Activated CD4-positive, alpha-beta memory T cell treated with anti-CD3 and anti-CD28 coated beads, Interleukin-2, amount 10 ng/mL, durations not matched to agents 7 days and 5 days (primary cell): ENCODE measurements at places on chromosomes 6 and 20.

DNA sequence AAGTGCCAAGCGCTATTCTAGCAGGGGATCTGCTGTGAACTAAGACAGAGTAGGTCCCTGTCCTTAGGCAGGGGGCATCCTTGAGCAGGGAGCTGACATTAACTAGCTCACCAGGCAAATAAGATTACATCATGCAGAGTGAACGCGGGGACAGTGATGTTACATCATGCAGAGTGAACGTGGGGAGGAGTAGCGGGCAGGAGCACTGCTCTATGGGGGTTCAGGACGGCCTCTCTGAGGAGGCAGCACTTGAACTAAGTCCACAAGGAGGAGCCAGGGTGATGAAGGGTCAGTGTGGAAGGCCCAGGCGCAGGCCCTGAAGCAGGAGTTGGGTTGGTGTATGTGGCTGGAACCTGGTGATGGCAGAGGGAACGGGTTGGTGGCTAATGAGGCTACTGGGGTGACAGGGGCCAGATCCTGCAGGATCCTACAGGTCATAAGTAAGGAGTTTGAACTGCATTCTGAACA, 38.7 kb downstream of the KAT14 start:
- DNase-seq, result no peak

GRCh38 chr6:129754750-129755149, 44.8 kb upstream of the ARHGAP18 start:
- DNase-seq, result no peak

- no peak for DNase-seq
These were observed 2.3 kb downstream of the HSP90AB1 start for GRCh38 chr6:44249082-44249748.

GRCh38 chr6:119067091-119067490, 11.4 kb downstream of the FAM184A start:
- no peak for DNase-seq

DNA sequence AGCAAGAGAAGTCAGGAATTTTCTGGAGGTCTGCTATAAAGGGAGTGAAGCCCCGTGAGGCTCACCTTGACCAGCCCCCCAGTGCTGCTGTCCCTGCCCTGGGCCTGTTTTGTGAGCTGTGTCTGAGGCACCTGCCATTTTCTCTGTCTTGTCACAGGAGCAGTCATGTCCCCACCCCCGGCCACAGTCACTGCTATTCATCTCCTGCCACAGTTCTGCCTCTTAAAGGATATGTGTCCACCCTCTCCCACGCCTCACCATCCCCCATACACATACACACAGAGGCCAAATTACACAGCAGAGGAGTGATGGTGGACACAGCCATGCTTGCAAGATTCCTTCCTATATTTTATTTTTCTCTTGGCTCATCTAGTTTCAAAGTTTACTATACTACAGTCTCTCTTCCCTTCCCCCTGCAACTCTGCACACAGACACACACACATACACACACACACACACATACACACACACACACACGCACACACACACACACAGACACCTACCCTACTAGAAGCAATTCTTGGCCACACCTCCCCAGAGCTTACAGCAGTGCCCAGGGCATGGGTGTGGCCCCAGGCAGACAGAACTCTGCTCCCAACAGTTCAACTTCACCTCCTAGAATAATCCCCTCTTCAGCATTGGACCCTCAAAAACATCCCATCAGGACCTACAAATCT, 68.7 kb upstream of the TAB2 start:
- DNase-seq, result peak; percentile 46

DNA sequence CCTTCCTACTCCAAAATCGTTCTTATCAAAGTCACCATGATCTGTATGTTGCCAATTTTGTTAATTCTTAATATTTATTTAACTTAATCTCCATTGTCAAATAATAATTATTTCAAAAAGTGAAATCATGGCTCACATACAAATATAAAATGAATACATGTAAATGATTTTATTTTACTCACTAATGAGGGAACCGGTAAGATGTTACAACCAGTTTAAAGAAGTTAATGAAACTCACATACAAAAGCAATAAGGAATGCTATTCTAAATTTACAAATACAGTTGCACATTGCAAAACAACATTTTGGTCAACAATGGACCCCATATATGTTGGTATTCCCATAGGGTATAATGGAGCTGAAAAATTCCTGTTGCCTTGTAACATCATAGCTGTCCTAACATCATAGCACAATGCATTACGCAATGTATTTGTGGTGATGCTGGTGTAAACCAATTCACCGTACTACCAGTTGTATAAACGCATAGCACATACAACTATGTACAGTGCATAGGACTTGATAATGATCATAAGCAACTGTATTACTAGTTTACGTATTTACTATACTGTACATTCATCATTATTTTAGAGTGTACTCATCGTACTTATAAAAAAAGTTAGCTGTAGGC, 6.5 kb upstream of the SLC22A16 start:
- DNase-seq, result no peak

DNA sequence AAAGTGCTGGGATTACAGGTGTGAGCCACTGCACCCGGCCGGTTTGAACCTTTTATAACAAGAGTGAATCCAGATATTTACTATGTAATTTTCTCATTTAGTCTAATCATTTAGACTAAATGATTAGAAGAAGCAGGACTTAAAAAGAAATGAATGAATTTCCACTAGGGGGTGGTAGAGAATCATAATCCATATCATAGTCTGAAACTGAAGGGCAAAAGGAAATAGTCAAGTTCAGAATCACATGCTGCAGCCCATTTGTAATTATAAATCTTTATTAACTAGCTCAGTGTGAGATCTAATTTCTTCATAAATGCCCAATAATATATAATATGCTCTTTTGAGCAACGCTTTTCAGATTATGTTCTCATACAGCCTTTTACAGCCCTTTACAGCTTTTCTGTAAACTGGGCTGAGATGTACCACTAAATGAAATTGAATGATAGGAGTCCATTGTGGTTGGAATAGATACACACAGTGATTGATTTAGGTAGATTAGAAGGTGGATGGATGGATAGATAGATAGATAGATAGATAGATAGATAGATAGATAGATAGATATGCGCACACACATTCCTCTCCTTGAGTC, 31.8 kb downstream of the PSMB9 start:
- DNase-seq, result no peak

- no peak for DNase-seq
These were observed 5.1 kb downstream of the QKI start for GRCh38 chr6:163419413-163420288.

GRCh38 chr20:8633366-8633765, 435.5 kb upstream of the PLCB4 start:
- no peak for DNase-seq

DNA sequence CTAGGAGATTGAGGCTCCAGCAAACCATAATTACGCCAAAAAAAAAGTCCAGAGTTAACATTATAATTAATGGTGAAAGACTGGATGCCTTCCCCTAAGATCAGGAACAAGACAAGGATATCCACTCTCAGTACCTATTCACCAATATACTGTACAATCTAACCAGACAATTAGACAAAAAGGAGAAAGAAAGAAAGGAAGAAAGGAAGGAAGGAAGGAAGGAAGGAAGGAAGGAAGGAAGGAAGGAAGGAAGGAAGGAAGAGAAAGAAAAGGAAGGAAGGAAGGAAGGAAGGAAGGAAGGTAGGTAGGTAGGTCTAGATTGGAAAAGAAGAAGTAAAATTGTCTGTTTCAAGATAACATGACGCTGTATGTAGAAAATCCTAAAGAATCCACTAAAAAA, 50.7 kb downstream of the TASP1 start:
- DNase-seq, result no peak

- DNase-seq, result peak; percentile 99
These were observed at the start of gene ACSS2 for GRCh38 chr20:34876406-34877282. ACSS2 (plus strand) TSS chr20:34876612; CDS start chr20:34876646, 34 bp downstream.

DNA sequence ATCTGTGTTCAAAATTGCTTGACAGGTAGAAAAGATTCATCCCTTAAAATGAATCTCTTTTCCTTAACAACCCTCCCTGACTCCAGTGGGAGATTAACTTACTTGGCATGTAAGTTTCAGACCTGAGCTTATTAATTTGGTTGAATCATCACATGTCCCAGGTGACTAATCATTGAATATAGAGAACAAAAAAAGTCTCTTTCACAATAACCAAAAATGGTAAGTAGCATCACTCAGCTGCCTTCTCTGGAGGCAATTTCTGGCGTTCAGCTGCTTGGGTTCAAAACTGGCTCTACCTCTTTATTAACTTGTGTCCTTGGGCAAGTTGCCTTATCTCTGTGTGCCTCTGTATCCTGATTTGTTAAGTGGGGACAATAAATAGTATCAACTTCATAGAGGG, 2.9 kb downstream of the C6orf141 start:
- no peak for DNase-seq

- no peak for DNase-seq
These were observed 196.8 kb upstream of the HDDC2 start for GRCh38 chr6:125498606-125499005.

GRCh38 chr20:64205611-64206026, 41.4 kb downstream of the MYT1 start:
- no peak for DNase-seq

GRCh38 chr6:130152908-130153510, 69.7 kb downstream of the SAMD3 start:
- DNase-seq, result no peak

GRCh38 chr20:10171864-10172751, 46.5 kb upstream of the SNAP25 start:
- peak; percentile 16 for DNase-seq

GRCh38 chr6:36650848-36651478, 27.6 kb upstream of the CDKN1A start:
- DNase-seq, result no peak

- DNase-seq, result no peak
These were observed 231.5 kb upstream of the PLCB4 start for GRCh38 chr20:8837396-8837795.

GRCh38 chr6:151443911-151444621, 7.9 kb downstream of the RMND1 start:
- DNase-seq, result no peak

GRCh38 chr20:57573894-57574293, 13.0 kb downstream of the PCK1 start:
- DNase-seq, result no peak

GRCh38 chr20:63234693-63235398, 859 bp upstream of the BIRC7 start:
- DNase-seq, result no peak

GRCh38 chr6:15293674-15294073, 47.8 kb downstream of the JARID2 start:
- no peak for DNase-seq

- DNase-seq, result no peak
These were observed 155.4 kb downstream of the MCHR2 start for GRCh38 chr6:99838607-99839006.

- DNase-seq, result no peak
These were observed 36.5 kb downstream of the PLCG1 start for GRCh38 chr20:41173791-41174341.

GRCh38 chr6:157909282-157909664, 72.4 kb upstream of the SYNJ2 start:
- no peak for DNase-seq

DNA sequence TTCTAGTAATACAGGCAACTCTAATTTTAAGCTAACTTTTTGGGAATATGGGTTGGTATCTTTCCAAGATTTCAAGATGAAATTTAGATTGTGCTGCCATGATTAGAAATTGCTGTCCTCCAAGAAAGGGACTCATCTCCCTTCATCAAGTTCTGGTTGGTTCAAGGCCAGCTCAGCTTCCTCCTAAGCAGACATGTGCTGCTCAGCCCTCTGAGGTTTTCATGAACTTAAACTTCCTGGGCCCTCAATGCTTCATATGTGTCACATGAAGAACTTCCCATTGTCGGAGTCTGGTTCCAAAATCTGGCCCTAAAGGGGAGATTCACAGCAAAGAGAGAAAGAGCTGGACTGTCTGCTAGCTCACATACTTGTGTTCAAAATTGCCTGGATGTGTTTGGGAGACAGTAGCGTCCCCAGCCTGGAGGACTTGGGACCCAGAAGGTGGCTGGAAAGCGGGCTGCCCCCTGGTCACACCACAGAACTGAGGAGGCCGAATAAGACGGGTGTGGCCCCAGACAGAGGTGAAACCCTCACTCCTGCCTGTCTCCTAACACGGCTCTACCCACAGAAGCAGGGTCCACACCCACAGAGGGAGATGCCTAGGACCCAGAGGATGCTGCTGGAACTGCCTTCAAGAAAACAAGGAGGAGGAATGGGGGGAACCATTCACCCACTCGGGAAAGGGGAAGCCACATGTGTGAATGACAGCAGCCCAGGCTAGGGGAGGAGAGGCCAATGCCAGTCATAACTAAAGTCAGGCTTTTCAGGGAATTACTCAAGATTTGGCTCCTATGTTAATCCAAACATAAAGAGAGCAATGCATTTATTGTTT, 54.3 kb upstream of the GPR31 start:
- DNase-seq, result no peak

- DNase-seq, result no peak
These were observed 245.8 kb upstream of the JAG1 start for GRCh38 chr20:10919396-10920140.

DNA sequence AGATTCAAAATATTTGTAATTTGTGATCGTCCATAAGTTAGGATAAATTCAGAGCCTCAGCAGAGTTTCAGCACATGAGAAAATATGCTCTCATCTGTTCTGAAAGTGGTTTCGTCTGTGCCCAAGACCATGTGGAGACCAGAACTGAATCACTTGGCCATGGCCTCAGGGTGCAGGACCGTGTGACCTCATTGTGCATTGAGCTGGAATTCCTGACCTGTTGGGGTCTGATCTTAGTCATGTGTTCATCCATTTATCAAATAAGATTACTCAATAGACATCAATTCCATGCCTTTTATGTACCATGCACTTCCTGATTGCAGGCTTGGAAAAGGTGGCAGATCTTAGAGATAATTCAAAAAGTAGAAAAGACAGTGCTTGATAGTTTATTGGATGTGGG, 680.5 kb downstream of the QKI start:
- DNase-seq, result no peak

- no peak for DNase-seq
These were observed 555.2 kb upstream of the BTBD3 start for GRCh38 chr20:11362450-11362849.

DNA sequence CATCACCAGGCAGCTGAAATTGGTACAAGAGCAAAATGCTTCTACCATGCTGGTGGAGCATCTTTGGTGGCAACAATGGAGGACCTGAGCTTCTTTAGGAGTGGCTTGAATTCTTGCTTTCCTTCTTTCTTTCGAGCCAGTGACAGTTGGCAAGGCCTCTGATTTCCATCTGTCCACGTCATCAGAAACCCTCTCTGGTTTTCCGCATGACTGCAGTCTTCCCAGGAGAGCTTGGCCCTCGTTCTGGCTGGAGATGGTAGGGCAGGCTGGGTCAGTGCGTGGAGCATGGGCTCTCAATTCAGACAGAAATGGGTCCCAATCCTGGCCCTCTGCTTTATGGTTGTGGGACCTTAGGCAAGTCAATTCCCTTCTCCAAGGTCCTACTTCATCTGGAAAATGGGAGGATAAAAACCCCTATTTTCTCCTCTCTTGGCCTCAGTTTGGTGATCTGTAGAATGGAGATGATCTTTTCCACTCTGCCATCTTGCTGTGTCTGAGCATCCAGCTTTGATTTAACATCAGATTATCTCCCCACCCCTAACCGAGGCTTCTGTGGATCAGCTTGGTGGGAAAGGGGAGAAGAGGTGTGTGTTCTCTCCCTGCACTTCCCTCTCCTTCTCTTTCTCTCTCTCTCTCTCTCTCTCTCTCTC, 3.6 kb upstream of the BPIFB1 start:
- no peak for DNase-seq

- DNase-seq, result no peak
These were observed 468 bp downstream of the TRDN start for GRCh38 chr6:123636282-123636681.

- DNase-seq, result no peak
These were observed 27.0 kb upstream of the TRAF3IP2 start for GRCh38 chr6:111632468-111633247.
